ENCODE measurements at places on chromosomes 1 and 21.

DNA sequence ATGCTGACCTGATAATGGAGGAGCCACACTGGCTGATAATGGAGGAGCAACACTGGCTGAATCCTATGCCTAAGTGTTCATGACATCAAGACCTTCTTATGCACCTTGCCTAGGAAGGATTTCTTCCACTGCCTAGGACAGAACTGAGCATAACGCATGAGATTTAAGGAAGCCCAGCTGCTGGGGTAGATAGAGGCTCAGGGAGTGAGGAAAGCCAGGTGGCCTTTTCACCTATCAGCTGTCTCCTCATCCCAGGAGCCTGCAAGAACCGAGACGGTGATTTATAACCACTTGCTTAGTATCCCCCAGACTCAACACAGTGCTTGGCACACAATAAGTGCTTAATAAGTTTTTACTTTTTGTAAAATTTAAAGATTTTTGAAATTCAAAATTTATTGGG, 7.4 kb upstream of the CTBS start:
- DNase-seq, result no peak

DNA sequence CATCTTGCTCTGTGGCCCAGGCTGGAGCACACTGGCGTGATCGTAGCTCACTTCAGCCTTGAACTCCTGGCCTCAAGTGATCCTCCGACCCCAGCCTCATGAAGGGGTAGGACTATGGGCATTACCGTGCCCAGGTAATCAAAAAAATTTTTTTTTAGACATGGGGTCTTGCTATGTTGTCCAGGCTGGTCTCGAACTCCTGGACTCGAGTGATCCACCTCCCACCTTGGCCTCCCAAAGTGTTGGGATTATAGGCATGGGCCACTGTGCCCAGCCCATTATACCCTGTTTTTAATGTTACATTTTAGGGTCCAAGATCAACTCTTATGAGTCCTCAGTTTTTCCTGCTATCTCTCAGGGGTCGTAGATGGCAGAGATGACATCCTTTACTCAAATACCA, 6.3 kb downstream of the MRAP start:
- no peak for DNase-seq

DNA sequence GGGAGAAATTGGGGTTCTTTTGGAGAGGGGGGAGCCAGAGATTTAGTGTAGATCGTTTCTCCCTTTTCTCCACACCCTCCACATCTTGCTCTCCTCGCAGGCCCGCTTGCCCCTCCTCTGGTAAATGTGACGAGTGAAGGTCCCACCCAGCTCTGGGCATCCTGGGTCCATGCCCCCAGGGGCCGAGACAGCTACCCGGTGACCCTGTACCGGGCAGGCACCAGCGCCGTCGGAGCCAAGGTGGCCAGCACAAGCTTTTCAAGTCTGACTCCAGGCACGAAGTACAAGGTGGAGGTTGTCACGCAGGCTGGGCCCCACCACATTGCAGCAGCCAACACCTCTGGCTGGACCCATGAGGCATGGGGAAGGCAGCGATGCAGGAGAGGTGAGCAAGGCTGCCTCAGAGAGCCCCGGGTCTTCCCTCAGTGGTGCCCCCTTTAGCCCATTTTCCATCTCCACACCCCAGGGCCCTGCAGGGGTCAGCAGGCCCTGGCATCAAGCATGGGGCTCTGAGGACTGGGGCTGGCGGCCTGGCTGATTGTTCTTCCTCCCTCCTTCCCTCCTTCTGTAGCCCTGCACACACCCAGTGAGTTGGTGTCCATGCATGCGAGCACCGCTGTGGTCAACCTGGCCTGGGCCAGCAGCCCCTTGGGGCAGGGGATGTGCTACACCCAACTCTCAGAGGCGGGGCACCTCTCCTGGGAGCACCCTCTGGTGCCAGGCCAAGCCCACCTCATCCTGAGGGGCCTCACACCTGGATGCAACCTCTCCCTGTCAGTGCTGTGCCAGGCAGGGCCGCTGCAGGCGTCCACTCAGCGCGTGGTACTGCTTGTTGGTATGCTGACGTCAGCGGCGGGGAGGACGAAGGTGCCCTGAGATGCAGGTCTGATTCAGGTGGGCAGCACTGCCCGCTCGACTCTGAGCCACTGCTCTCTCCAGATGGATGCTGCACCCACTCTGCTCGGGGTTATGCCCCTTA, 16.4 kb upstream of the LGR6 start:
- no peak for DNase-seq

GRCh38 chr1:4781646-4782045, 127.2 kb downstream of the AJAP1 start:
- no peak for DNase-seq

DNA sequence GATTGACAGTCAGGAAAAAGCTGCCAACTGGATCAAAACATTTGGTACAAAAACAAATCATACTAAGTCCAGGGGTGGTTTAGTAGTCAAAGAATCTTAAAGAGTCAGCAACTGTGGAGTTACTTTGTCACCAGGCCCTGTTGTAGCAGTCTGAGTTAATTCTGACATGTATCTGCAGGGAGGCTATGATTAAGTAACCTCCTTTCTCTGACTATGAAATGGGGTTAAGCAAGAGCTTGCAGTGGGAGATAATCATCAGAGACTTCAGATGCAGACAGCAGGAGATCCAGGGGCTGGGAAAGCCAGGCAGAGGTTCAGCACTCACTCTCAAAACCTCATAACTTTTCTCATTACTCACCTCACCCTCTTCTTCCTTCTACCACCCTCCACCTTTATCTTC, 99.2 kb upstream of the BTG3 start:
- DNase-seq, result no peak

GRCh38 chr1:206479183-206480125, 9.2 kb downstream of the IKBKE start:
- peak; percentile 71 for DNase-seq

- DNase-seq, result no peak
Measured at GRCh38 chr1:180094705-180095295, 59.9 kb upstream of the QSOX1 start.

DNA sequence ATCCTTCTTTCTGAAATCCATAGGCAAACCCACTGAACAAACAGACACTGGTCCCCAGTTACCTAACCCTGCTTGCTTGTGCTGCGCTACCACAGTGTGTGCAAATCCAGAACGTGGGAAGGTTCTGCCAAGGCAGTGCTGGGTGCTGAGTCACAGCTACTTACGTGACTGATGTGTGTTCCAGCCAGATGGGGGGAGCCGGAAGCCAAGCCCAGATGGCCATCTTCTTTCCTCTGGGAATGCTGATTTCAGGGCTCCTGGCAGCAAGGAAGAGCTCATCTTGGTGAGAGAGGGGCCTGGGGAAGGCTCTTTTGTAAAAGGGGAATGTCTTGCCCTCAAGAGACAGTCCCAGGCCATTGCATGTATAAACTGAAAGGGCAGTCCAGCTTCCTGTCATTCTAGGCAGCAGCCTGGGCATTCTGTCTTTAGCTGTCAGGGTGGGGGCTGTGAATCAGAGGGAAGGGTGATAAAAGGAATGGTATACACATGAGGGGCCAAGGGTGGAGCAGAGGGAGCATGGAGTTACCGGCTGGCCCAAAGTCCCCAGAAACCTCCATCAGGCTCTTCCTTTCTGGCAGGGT, 54.1 kb downstream of the CD46 start:
- DNase-seq, result no peak

Measured in CD4-positive, alpha-beta T cell treated with Interleukin-21 for 1 hour (primary cell).